Stimulated activated CD8-positive, alpha-beta memory T cell treated with anti-CD3 and anti-CD28 coated beads, Interleukin-2, amount 100 ng/mL, for 1 hour (primary cell): ENCODE measurements at places on chromosomes 5 and 9.

DNA sequence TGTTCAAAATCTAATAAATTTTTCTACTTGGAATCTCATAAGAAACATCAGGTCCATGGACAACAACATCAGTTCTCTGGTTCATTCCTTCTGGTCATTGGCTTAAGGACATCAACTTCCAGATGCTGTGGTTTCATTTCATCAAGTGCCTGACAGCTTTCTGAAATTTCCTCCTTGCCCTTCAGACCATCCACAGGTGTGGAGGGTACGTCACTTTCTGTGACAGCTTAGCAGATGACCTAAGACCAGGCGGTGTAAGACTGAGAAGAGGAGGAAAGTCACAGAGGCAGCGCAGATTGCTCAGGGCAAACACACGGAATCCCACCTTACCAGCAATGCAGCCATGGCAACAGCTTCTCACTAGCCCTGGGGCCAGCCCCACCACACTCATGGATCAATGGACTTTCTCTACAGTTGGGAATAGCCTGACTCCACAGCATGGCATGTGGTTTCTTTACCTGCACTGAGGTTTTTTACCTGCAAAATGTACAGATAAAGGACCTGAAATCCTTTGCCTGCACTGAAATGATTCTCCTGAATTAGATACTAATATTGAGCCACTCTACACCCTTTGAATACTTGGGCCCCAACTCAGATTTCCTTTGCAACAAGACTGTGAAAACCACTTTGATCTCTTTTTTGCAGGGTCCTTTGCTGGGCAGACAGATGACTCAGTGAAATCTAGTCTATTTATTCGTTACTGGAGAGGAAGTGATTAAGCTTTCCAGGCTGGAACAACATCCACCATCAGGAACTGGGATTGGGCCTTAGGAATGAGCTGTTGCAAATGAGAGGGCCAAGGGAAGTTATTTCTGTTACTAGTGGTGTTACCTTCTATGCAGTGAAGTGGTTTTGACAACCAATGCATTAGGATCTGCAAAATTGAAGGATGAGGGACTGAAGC lies 26.9 kb downstream of the TICAM2 start:
- no peak for DNase-seq

GRCh38 chr5:133728475-133728874 lies 116.1 kb upstream of the FSTL4 start:
- no peak for DNase-seq

DNA sequence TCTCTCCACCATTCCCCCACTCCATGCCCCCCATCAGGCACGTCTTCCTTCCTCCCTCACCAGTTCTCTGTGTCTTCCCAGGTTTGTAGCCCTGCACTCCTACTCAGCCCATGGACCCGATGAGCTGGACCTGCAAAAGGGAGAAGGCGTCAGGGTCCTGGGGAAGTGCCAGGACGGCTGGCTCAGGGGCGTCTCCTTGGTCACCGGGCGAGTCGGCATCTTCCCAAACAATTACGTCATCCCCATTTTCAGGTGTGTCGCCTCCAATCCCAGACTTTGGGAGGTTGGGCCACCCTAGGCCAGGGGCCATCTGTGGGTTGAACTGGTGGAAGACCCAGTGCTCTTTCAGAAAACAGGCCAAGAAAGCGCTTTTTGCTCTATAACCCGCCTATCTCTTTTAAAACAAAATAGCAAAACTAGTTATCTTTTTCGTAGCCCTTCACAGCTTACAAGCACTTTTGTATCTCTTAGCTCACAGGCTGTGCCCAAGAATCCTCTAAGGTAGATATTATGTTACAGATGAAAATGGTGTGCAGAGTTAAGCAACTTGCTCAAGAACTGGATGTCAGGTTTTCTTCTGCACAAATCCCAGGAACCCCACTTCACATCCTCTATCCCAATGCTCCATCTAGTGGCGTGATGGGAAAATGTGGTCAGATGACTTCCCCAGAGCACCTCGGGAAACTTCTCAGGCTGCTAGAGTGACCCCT lies 56.2 kb downstream of the PLAC8L1 start:
- no peak for DNase-seq

DNA sequence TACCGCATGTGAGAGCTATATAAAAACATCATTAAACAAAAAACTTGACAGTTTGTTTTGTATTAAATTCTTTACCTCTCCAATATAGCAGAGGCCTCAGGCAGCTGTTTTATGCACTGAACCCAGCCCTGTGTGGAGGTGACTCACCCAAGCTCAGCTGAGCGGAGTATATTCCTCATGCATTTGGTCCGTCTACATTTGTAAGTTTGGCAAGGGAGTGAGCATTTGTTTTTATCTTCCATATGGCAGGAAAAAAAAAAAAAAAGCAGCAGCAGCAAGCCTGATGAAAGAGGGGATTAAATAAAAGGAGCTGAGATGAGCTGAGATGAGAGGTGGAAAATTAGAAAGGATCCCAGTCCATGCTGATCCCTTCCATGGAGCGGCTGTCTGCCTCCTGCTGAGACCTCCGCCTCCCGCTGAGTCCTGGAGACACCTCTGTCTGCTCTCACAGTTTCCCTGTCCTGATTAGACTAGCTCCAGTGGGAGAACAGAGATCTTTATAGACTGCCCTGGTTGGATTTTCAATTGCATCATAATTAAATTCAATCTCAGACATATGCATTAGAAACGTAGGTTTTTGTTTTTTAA lies 112.0 kb upstream of the CTNND2 start:
- no peak for DNase-seq

- no peak for DNase-seq
Measured at GRCh38 chr9:124087226-124087625, 75.7 kb downstream of the LHX2 start.

- no peak for DNase-seq
Measured at GRCh38 chr9:128901822-128902221, 19.0 kb upstream of the PHYHD1 start.

GRCh38 chr5:50965654-50966375 lies 299.4 kb downstream of the PARP8 start:
- DNase-seq, result no peak

DNA sequence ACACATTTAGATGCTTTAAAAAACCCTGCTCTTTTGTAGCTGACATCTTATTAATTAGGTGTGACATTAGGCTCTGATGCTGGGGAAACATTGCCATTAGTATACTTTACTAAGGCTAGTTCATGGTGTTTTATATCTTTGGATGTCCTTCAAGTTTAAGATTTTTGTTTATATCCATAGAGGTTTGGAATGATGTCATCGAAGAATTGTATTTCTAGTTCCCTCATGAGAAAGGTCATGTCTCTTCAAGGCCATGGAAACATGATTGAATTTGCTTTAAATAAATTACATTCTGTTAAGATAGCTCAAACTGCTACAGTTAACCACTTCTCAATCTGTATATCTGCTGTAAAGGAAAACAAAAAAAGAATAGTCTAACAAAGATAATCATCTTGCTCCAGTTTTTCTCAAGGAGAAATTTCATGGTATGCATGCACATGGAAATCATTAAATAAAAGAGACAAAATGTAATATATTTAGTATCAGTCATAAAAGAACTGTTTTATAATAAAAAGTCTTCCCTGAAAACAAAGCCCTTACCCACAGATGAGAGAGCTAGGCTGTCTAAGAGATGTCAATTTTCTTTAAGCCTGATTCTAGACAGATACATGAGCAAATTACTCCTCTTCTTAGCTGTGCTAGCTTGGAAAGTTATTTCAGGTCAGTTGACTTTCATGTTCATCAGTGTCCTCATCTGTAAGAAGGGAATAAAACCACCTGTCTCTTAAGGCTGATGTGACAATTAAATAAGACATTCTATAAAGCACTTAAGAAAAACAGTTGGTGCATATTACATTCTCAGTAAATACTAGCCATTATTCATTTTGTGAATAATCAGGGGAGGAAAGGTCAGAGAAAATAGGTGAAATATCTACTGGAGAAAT lies 25.0 kb upstream of the STARD4 start:
- no peak for DNase-seq

DNA sequence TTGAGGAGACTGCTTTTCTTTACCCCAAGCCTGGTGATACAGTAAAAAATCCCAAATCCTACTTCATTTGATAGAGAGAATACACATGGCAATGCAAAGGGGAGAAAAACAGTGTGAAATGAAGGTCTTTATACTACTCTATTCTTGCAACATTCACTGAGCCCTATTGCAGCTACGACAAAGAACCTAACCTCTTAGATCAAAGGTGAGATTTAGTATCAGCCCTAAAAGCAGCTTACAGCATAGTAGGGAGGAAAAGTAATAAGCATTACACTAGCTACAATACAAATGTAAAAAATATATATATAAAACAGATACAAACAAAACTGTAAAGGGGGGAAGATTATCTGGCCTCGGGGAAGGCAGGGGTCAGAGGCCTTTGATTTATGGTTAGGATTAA lies 147.1 kb downstream of the MAPKAP1 start:
- DNase-seq, result no peak

GRCh38 chr5:180640611-180640860 lies 8.9 kb downstream of the FLT4 start:
- DNase-seq, result no peak

DNA sequence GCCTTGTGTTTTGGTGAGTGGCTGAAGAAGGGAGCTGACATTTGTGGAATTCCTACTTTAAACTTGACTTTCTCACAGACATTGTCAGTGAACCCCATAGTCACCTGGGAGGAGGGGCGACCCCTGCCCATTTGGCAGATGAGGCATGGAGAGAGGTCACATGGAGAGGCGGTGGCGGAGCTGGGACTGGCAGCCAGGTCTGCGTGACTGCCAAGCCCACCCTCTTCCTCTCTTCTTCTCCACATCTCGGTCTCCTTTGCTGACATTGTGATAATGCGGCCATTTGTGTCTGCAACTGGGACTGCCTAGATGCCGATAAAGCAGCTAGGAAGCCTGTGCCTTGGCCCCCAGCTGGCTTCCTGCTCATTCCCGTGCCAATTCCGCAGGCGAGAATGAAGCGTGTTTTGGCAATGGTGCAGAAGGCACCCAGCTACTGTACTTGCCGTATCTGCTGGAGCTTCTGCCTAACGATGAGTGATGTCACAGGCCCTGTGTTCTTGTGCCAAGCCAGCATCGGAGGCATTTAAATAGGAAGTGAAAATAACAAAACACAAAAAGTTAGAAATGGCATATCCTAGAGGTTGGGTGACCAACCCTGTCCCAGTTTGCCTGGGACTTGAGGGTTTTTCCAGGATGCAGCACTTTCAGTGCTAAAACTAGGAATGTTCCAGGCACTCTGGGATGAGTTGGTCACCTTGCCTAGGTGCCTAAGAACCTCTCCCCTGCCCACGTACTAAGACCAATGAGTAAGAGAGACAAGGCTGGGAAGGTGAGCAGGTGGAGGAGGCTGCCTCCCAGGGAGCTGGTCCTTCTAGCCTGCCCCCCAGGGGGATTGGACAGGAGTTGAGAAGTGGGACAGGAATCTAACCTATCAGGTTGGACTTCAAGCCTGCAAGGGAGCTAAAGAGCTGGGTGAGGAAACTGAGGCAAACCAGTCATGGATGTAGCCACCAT lies 23.6 kb downstream of the OLFML2A start:
- no peak for DNase-seq

GRCh38 chr5:139849942-139850341 lies 54.3 kb downstream of the PSD2 start:
- DNase-seq, result no peak

GRCh38 chr5:169440107-169440705 lies 139.3 kb upstream of the SLIT3 start:
- DNase-seq, result no peak

- DNase-seq, result no peak
Measured at GRCh38 chr9:87599901-87600610, 102.4 kb downstream of the DAPK1 start.

DNA sequence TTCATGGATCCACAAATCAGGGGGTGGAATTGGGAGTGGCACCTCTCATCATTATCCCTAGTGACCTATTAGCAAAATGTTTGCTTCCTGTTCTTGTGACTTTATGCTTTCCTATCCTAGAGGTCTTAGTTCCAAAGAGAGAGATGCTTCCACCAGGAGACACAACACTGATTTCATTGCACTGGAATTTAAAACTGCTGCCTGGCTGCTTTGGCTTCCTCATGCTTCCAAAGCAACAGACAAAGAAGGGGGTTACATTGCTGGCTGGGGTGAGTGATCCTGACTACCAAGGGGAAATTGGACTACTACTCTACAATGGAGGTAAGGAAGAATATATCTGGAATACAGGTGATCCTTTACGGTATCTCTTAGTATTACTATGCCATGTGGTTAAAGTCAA lies 69.2 kb upstream of the SH3GL2 start:
- DNase-seq, result no peak

- DNase-seq, result no peak
Measured at GRCh38 chr5:98772415-98773213, 849 bp upstream of the RGMB start.
